ENCODE measurements at places on chromosomes 3 and 15.

- DNase-seq, result no peak
Observed at GRCh38 chr3:136495213-136495612, 245.1 kb downstream of the PCCB start.

- no peak for DNase-seq
Observed at GRCh38 chr15:51450001-51450400, 108.5 kb downstream of the GLDN start.

GRCh38 chr3:133463347-133463860, 63.5 kb downstream of the BFSP2 start:
- no peak for DNase-seq

DNA sequence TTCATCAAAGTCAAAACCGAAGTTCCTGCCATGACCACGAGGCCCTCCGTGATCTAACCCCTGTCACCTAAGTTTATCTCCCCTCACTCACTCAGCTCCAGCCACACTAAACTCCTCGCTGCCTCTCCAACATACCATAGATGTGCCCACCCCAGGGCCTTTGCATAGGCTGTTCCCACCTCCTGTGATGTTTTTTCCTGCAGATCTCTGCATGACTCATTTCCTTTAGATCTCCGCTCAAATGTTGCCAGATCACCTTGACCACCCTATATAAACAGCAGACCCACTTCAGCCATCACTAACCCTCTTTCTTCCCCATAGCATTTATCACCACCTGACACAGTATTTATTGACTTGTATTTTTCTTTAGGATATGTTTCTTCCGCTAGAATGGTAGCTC, 58.5 kb downstream of the HRH1 start:
- DNase-seq, result no peak

DNA sequence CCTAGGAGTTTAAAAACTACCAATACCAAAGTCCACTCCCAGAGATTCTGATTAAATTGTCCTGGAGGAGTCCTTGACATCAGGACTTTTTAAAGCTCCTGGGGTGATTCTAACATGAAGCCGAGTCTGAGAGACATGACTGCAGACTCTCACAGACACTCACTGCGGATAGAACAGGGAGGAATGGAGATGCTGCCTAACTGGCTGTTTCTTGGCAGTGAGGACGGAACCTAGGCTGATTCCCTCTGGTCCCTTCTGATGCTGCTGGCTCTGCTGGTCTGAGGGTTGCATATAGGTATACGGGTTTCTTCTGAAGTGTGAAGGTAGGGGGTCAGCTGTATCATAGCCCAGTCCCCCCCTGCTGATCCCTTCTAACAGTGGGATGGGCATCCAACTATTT, 1.3 kb upstream of the HRG start:
- DNase-seq, result no peak

DNA sequence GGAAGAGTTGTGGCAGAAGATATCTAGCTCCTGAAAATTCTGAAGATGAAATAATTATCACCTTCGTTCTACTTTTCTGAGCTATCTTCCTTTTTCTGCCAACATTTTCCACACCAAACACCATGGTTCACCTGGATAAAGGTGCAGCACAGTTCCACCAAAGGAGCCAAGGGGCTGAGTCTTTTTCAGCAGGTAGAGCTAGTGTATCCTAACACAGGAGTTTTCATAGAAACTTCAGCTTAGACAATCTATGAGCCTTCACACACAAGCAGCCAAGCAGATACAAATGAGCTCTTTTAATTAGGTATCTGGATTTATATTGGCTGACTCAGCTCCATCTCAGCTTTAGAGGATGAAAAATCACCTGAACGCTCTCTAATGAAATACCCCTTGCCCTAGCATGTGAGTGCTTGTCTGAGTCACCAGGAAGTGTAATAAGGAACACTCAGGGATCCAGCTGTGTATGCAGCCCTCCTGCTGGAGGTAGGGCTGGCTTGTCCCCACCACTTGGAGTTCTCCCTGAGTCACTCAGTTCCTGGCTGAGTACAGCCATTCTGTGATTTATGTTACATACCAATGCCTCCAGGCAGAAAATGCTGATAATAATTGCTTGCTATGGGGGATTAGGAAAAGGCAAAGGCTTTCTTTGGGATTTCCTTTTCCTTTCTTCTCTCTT, 385.7 kb downstream of the LSAMP start:
- DNase-seq, result no peak

DNA sequence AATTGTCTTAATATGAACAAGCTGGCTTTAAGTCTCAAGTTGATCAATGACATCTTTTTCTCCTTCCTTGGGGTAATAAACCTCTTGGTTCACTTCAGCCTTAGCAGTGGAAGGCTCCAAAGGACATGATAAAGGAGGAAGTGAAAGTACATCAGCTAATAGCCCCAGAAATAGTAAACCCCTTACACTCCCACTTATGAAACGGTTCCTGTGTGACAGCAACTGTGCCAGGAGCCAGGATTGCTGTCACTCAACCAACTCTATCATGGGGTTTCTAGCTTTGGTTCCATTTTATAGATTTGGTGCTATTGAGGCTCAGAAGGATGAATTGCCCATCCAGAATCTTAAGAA, 216.7 kb downstream of the ABHD5 start:
- no peak for DNase-seq

- DNase-seq, result peak; percentile 78
Observed at GRCh38 chr3:168165390-168166269, 69.9 kb upstream of the GOLIM4 start.

DNA sequence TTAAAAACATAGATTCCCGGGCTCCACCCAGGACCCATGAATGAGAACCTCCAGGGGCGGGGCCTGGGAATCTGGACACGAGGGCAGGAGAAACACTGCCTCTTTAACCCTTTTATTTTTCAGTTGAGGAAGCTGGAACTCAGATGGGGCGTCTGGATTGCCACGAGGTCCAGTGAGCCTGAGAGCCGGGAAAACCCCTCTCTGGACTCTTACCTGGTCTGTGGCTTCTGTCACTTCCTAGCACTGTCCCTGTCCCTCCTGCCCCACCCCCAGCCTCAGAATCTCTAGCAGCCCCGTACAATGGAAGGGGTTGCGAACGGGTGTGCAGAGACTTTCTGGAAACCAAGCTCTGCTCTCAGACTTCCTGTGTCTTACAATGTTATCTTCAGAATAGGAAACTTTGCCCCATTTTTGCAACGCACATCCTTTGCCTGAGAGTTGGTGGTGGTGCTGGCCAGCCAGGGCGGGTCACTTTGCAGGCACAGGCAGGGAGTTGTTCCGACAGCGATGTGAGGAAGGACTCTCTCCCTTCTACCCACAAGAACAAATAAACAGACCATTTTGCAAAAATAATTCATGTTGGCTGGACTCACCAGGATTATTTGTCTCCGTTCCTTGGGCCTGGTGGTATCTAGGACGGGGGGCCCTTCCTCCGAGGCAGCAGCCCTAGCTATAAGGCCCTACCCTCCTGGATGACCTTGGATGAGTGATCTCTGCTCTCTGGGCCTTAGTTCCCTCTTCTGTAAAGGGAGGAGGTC, 59.1 kb downstream of the SMAD6 start:
- DNase-seq, result no peak

GRCh38 chr15:42727750-42728381, 9.1 kb downstream of the CDAN1 start:
- no peak for DNase-seq

- DNase-seq, result peak; percentile 72
Observed at GRCh38 chr15:74382004-74382816, 14.8 kb upstream of the CYP11A1 start.

- DNase-seq, result no peak
Observed at GRCh38 chr3:48014358-48014757, 1.9 kb downstream of the MAP4 start.

GRCh38 chr3:129161860-129162271, 1.0 kb upstream of the ISY1 start:
- DNase-seq, result peak; percentile 24

DNA sequence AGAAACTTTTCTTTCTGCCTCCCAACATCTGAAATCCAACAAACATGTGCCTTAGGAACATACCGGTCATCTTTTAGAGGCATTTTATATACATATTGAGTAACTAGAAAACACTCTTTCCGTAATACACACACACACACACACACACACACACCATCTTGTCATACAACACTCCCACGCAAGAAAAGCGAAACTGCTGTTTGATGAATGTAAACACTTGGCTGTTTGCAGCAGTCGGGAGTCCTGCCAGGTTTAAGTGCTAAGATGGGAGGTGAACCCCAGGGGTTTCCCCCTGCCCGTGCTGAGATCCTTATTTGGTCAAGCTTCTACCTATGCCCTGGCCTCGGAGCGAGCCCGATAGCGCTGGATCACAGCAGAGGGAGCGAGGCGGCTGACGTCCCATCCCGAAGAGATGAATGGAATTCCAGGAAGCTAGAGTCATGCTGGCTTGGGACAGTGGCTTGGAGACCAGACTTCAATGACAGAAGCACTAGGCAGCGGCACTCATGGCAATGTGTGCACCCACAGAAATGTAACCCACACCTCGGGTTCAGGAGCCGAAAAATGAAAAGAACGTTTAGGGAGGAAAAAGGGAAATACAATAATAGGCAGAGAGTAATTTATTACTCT, 1.3 kb upstream of the THBS1 start:
- no peak for DNase-seq

DNA sequence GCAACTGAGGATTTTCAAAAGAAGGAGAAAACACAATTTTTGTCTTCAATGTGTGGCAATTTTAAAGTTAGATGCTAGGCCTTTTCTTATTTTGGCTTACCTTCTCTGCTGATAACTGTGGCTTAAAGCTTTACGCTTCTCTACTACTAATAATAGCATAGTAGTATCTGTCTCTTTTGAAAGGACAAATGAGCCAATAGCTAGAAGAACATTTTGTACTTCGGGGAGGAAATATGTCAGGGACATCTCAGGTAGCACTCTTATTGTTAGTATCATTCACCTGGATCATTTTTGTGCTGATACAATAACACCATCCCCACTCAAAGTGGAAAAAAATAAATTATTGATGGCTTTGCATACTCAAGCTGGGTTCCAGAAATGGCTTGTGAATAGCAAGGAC, 586.1 kb upstream of the TBL1XR1 start:
- no peak for DNase-seq

DNA sequence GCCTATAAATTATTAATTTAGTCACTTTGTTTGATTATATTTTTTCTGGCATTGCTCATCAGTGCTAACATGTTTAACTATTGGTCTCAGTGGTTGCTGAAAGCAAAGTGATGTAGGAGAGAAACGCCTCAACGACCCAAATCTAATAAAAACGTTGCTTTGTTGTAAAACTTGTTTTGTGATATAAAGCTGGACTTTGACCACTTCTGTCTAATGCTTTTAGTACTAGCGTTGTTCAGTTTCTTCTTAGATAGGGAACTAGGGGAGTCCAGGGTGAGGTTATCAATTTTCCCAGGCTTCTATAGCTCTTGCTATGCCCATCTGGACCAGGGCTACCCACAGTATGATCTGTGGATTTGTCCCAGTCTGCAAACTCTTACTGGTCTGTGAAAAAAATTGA, 80.6 kb upstream of the TBC1D5 start:
- DNase-seq, result no peak

DNA sequence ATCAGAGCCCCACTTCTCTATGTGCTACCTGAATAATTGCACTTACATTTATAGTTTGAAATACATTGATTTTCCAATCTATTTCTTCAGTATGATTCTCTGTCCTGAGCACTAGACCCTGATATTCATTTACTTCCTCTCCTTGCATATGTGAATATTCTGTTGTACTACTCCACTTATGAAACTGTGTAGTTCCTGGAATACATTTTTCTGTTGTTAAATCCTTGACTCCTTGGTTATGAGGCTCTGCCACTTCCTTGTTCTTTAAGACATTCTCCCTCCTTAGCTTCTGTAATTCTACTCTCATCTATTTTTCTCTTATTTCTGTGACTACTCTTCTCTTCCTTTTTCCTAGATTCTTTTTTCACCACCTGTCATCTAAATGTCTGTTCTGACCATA, 12.9 kb upstream of the MGA start:
- DNase-seq, result no peak

GRCh38 chr3:69009559-69010410, 3.7 kb downstream of the EOGT start:
- DNase-seq, result no peak

- DNase-seq, result no peak
Observed at GRCh38 chr15:56942118-56942517, 23.7 kb downstream of the TCF12 start.

DNA sequence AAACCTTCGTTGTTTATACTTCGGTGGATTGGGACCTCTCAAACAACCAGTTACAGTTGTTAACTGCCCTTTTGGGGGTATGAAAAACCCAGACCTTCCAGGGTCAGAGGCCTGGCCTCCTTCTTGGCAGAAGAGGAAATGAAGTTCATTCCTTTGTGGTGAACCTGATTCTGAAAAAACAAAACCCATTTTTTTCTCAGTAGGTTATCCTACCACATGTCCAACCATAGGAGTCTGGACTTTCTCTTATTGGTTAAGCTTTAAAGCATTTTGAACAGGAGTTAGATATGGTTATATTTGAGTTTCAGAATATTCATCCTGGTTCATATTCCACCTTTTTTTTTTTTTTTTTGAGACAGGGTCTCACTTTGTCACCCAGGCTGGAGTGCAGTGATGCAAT, 7.2 kb upstream of the LACTB start:
- no peak for DNase-seq

GRCh38 chr3:100898681-100899080, 94.5 kb downstream of the ABI3BP start:
- DNase-seq, result no peak

- no peak for DNase-seq
Observed at GRCh38 chr3:187852842-187853730, 107.8 kb upstream of the BCL6 start.

- no peak for DNase-seq
Observed at GRCh38 chr15:93913871-93914270, 317.5 kb upstream of the MCTP2 start.

- DNase-seq, result no peak
Observed at GRCh38 chr15:35624881-35625280, 78.9 kb upstream of the DPH6 start.

DNA sequence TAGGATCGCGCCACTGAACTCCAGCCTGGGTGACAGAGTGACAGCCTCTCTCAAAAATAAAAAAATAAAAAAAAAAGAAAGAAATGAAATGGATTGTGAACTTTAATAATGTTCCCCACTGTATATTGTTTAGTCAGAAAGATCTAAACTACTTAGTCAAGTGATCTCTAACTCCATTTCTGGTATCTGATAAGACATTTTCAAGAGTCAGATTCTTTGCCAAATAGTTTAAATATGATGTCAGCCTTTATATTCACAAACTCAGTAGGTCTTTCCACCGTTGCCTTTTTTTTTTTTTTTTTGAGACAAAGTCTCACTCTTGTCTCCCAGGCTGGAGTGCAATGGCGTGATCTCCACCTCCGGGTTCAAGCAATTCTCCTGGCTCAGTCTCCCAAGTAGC, 29.0 kb upstream of the OSBPL11 start:
- DNase-seq, result no peak

GRCh38 chr3:66971245-66971644, 26.9 kb upstream of the KBTBD8 start:
- DNase-seq, result no peak

- no peak for DNase-seq
Observed at GRCh38 chr3:176430244-176431037, 766.8 kb downstream of the TBL1XR1 start.

GRCh38 chr3:50632450-50632849, 15.5 kb downstream of the MAPKAPK3 start:
- peak; percentile 78 for DNase-seq

- DNase-seq, result no peak
Observed at GRCh38 chr3:157755233-157755632, 252.0 kb upstream of the VEPH1 start.

Data from hematopoietic multipotent progenitor cell (in vitro differentiated cells).